ENCODE measurements at places on chromosomes 2 and 18.

DNA sequence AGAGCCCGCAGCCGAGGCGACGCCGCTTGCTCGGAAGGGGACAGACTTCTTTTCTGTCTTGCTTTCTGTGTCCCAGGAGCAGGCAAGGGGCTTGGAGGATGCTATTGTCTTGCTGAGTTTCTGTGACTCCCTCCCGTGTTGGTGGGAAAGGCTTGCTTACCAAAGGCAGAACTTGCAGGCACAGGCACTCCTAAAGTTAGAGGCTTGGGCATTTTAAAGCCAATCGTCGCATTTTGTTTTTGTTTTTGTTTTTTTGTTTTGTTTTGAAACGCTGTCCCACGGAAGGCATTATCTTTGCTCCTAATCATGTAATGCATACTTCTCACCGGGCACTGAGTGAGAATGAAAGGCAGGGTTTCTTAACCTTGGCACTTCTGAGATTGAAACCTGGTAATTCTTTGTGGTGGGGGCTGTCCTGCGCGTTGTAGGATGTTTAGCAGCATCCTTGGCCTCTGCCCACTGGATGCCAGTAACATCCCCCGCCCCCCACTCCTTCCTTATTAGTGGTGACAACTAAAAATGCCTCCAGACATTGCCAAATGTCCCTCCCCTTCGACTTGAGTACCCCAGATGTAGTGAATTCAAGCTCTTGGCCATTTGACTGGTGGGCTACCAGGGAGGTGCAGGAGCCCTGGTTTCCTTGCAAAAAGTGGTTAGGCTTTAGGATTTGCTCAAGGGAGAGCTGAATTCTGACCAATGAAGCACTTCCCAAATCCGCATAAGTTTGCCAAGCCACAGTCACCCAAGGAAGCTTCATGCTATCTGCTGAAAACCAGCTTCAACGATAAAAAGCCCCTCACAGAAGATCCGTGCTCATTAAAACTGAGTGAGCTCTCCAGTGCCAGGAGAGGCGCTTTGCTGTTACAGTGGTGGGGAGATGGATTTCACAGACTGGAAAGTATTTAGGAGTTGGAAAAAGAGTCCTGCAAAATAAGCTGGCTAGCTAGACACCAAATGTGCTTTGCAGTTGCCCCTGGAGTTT is 1.2 kb downstream of the ANTXR1 start:
- no peak for DNase-seq

- no peak for DNase-seq
Observed at GRCh38 chr2:212197776-212198175, 340.8 kb downstream of the ERBB4 start.

DNA sequence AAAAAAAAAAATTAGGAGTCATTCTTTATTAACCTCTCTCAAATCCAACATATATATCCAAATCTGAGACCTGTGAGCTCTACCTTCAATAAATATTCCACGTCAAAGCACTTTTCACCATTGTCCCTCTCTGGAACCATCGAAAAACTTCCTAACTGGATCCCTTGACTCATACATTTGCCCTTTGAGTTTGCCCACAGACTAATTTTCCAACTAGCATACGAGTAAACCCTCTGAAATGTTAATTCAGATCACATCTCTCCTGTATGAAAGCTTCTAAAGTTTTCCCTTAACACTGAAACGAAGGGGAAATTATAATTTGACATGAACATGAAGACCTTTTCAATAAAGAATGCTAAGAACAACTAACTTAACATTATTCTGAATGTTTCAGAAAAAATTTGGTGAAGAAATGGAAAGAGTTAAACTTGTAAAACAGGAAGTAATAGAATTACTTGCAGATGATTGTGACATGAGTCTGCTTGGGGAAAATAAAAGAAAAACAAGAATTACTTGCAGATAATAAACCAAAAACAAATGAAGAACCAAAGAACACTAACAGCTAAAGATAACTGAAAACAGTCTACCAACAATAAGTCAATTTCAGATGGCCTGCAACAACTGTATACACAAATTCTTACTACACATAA is 110.6 kb downstream of the C2orf74 start:
- no peak for DNase-seq

- DNase-seq = no peak
Observed at GRCh38 chr2:79511320-79511951, 1.4 kb upstream of the CTNNA2 start.

DNA sequence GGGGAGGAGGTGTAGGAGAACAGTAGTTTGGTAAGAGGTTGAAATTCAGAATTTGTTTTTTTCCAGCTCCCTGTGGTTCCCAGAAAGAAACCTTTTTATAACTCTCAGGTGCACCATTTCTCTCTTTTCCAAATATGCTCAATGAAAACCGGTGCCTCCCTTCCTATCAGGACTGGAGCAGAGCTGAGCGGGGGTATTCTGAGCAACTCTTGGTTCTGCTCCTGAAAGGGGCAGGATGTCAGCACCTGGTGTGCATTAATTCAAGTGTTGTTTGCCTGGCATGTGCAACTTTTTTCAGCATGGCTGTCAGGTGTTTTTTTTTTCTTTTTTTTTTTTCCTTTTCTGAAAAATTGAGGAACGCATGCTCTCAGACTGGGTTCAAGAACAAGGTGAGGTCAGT is 74.1 kb downstream of the MAPK4 start:
- DNase-seq = no peak

DNA sequence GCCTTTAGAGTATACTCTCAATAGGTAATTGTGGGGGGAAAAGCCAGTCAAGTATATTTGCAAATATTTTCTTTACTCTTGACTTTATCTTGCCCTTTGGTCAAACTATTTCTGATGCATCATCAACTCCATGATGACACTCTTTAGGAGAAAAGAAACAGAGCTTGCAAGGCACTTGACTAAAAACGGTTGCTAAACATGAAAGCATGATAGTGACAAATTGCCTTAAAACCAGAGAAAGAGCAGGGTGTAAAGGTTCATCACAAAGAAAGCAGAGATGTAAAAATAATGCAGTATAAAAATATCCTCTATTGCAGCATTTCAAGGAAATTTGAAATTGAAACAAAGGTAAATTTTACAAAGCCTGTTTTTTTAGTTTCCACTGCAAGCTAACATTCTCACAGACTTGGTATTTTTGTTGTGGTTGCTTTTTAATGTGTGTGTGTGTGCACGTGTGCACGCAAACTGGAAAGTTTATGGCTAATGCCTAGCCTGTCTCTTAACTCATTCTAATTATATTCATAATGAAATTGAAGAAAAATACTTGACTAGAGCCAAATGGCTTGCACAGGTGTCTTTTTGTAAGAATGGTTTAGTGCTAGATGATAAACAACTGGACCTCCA is 503.6 kb downstream of the ARHGAP15 start:
- DNase-seq = no peak

- no peak for DNase-seq
Observed at GRCh38 chr18:63365876-63366212, 1.2 kb downstream of the KDSR start.

- DNase-seq = no peak
Observed at GRCh38 chr18:40060562-40060961, 1894.5 kb upstream of the PIK3C3 start.

- DNase-seq = no peak
Observed at GRCh38 chr2:85878719-85879370, 9.9 kb downstream of the ST3GAL5 start.

DNA sequence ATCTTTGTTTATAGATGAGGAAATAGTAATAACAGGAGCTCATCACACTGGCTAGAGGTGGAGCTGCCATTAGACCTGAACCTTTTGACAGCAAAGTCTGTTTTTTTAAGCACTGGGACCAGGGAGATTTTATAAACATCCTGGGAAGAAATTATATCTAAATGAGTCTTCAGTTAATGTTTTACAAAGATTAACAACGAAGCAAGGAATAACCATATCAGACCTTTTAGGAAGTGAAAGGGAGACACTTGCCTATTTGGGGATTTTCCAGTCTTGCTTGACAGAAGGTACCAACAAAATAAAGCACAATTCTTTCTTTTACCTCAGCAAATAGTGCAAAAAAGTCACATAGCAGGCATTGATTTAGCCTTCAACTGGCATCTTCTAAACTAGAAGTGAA is 777.0 kb downstream of the CPS1 start:
- no peak for DNase-seq

Measured in effector memory CD4-positive, alpha-beta T cell (primary cell).